Daoy (cell line): ENCODE measurements at places on chromosomes 6 and 20. TPM values are rescaled to one million over a fixed set of nuclear protein-coding genes. Genes with fewer than 3 reads are reported as not detected.
A peak's percentile ranks its signal among the peaks of the same experiment; 100 is the strongest.

GRCh38 chr6:134822920-134823709 lies 126.8 kb downstream of the ALDH8A1 start:
- DNase-seq = peak; percentile 78

DNA sequence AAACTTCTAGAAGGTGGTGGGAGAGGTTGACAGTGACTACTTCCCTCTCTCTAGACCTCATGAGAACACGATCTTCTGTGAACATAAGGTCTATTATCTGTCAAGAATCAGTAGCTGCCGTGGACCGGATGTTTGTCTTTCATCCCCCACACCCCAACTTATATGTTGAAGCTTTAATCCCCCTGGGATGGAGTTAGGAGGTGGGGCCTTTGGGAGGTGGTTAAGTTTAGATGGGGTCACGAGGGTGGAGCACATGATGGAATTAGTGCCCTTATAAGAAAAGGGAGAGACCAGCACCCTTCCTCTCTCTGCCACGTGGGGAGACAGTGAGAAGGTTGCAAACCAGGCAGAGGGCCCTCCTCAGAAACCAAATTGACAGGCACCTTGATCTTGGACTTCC lies 409.1 kb downstream of the QKI start:
- no peak for DNase-seq

GRCh38 chr20:47825011-47825762 lies 39.9 kb upstream of the SULF2 start:
- no peak for DNase-seq

Gene TRIM15
- total RNA-seq = 0.86 TPM in 1 of 2 replicates, not detected in the other

DNA sequence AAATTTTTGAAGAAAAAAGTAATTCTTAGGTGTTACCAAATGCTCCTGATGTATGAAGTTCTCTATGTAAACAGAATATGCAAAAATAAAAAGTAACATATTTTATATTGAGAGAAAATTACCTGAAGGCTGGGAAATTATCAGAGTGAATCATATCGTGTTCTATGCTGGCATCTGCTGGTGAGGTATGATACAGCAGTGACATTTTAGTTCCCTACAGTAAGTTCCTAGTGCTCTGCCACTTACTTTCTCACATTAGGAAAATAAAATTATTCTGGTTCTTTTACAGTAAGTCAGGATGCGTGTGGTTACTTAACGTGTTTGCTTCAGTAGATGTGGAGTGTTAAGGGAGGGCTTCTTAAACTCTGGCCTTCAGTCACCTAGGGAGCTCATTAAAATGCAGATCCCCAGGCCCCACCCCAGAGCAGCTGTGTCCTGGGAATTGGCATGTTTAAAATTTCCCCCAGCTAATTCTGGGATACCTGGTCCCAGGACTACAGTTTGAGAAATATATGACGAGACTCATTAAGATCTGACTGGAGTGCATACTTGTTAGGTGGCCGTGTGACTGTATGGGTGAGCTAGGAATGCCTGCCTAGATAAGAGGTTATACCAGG lies 3.2 kb downstream of the ACTR5 start:
- peak; percentile 9 for DNase-seq

DNA sequence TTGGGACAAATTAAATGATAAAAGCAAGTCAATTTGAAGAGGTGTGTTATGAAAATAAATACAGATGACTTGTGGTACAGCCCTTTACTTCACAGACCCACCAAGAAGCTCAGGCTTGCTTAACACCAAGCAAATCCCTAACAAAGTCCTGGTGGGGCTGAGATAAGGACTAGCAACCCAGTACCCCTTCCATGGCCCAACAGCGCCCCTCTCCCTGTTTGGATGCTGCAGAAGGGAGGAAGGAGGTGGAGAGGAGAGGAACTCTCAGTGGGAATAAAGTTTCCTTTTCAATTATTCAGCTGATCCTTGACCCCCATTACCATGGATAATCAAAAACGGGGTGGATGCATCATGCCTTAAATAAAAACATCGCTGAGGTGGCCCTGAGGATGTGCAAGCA lies 4.5 kb upstream of the ZNF831 start:
- no peak for DNase-seq

DNA sequence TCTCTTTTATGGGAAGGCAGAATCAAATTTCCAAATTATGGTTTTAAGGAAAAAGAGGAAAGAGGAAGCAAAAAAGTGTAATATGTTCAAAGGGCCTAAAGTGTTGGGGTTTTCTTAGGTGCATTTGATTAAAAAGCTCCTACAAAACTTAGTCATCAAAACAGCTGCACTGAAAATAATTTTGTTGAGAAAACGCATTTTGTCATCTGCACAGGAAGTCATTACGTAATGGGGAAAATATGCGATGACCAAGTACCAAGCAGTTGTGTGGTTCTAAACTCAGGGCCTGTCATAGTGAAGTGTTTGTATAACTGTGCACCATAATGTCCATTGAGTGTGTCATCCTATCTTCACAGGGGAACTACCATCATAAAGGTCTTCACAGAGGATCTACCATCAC lies 15.6 kb downstream of the HAO1 start:
- peak; percentile 52 for DNase-seq

GRCh38 chr6:111813677-111814310 lies 59.5 kb downstream of the FYN start:
- no peak for DNase-seq

GRCh38 chr6:25685896-25686295 lies 33.9 kb downstream of the SCGN start:
- no peak for DNase-seq

- no peak for DNase-seq
Measured at GRCh38 chr6:125639466-125640020, 109.9 kb upstream of the HEY2 start.

DNA sequence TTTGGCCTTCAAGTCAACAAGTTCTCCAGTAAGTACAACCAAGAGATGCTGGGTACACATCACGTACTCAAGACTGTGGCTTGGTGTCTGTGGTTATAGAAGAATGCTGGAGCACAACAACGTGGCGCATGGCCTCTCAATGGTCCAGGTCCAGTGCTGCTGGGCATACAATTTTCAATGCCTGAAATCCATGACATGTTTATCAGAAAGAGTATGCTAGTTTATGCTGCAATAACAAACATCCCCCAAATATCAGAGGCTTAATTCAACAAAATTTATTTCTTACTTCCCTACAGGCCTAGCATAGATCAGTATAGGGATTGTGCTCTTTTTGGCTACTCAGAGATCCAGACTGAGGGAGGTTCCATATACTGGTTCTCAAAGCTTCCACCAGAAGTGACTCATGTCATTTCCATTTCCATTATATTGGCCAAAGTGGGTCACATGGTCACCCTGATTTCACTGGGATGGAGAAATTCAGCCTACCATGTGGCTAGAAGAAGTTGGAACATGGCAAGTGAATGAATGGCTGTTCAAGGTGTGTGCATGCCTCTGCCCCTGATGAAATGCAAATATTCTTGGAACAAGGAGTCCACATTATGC lies 33.3 kb upstream of the KIF16B start:
- no peak for DNase-seq

DNA sequence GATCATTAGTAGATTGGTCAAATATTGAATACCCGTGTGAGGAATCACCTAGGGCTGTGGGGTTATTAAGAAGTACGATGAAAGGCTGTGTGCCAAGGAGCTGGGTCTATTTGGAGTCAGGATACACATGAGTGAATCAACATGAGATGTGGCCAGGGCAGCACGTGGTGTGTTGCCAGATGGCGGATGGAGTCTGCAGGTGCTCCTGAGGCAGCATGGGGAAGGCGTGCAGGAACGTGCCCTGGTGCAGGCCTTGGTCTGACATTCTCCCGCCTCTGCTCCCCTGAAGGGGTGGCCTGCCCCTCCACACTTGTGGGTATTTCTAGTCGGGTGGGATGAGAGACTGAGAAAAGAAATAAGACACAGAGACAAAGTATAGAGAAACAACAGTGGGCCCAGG lies 39.0 kb upstream of the SLC22A1 start:
- DNase-seq = no peak

GRCh38 chr6:76843054-76843822 lies 620.1 kb downstream of the HTR1B start:
- DNase-seq = no peak

DNA sequence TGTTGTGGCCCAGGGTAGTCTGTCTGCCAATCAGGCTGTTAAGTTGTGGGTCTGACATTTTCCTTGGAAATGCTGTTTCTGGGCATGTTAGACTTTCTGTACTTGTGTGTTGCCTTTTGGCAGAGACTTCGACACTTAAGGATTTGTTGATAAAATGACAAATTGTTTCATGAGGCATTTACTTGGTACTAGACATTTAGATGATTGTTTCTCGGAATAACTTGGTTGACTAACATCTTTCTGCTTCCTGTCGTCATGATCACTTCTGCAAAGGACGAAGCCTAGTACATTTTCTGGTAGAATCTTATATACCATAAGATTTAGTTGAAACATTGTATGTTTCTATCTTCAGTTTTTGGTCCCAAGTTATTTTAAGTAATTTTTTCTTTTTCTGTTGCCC lies 34.1 kb downstream of the UTRN start:
- no peak for DNase-seq

DNA sequence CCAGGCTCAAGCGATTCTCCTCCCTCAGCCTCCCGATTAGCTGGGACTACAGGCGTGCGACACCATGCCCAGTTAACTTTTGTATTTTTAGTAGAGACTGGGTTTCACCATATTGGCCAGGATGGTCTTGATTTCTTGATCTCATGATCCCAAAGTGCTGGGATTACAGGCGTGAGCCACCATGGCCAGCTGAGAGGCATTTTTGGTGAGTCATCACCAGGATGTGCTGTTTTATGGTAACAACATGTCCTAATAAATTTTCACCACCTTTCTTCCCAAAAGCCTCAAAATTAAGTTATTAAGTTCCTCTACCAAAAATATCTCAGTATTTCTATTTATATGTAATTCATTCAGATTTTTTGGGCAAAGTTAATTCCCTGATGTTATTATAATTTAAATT lies 53.5 kb downstream of the COL21A1 start:
- DNase-seq = peak; percentile 32

- DNase-seq = no peak
Measured at GRCh38 chr6:166752928-166753721, 126.1 kb upstream of the RPS6KA2 start.

- DNase-seq = no peak
Measured at GRCh38 chr6:133833949-133834359, 55.0 kb upstream of the TCF21 start.

DNA sequence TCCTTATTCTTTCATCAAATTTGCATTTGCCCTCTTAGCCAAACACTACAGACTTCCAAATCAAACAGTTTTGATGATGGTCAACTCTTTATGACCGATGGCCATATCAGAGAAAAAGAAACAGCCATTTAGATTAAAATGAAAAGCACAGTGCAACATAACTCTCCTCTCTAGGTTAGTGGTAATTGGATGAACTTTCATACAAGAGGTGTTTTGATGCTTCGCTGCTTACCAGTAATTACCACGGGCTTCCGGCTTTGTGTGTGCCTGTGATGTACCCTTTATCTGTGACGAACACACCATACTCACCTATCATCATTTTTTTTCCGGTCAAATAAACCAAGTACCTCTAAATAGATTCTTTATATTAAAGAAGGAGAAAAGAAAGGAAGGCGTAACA lies 181.8 kb downstream of the FOXA2 start:
- DNase-seq = no peak

DNA sequence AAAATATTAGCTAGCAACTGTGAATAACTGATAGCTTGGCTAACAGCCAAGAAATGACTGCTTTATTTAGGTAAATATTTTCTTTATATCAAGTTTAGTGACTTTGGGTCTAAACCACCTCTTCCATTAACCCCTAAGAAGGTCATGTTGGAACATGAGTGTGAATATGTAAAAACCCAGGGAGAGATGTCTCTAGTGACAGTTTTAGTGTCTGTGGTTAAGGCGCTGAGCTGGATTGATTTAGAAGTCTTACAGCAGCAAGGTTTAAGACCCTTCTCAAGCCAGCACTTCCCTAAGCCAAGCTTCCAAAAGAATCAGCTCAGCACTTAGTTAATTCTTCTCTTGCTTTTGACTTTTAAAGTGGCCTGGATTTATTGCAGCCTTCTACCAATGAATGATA lies 11.4 kb upstream of the SIRT5 start:
- DNase-seq = no peak

GRCh38 chr20:29874476-29875202 lies 1382.8 kb upstream of the DEFB115 start:
- peak; percentile 11 for DNase-seq

GRCh38 chr6:3421791-3422434 lies 34.9 kb downstream of the SLC22A23 start:
- DNase-seq = peak; percentile 85

GRCh38 chr20:62331347-62331746 lies 28.6 kb downstream of the ADRM1 start:
- no peak for DNase-seq

- DNase-seq = no peak
Measured at GRCh38 chr6:168190646-168191443, 111.8 kb upstream of the FRMD1 start.

DNA sequence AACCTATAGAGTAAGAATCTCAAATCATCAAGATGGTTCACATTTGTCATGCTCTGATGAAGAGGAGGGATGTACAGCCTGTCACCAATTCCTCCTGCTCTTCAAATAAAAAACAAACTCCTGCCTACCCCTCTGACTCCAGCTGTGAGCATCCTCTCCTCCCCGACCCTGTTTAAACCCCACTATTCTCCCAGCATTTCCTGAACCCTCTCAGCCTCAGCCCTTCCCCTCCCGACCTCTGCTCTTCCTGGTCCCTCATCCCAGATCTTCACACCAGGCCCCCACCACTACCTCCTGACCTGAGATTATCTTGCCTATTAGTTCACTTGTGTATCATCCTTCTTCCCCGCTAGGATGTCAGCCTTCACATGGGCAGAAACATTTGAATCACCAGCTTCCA lies 75.8 kb downstream of the ZMYND8 start:
- DNase-seq = no peak

Gene RTF2
- total RNA-seq = 81.7 and 87.3 TPM in 2 replicates

Gene SIRPD
- total RNA-seq = not detected in 2 replicates

DNA sequence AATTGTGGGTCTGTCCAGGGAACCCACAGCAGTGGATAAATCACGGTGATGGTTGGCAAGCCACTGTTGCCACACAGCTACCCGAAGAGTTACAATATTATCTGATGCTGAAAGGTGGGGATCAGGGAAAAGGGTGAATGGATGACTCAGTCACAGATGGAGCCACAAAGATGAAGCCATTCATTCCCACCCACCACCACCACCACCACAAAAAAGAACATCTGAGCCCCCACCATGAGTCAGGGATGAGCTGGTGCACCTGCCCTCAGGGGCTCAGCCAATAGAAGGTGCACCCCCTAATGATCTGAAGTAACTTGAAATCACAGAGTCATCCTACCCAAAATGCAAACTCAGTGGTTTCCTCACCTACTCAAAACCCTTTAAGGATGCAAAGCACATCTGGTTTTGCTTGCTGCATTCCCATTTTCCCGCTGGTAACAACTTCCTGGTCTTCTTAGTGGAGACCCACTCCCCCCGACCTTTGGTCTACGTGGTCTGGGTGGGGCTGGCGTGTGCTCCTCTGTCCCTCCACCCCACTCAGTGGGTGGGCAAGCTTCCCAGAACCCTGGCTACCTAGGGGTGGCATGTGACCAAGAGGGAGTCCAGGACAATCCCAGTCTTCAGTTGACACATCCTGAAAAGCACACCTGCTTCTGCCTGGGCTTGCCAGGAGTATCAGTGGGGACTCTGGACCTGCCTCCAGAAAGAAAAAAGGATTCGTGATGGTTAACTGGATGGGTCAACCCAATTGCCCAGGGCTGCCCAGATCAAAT lies 125.5 kb downstream of the ANKRD60 start:
- peak; percentile 92 for DNase-seq

GRCh38 chr6:117601811-117602150 lies 530 bp downstream of the GOPC start:
- DNase-seq = no peak
